NCI-H526 treated with DMSO at 0.1 percent for 48 hours (cell line): ENCODE measurements at places on chromosomes 5 and 9.

- DNase-seq, result no peak
Measured at GRCh38 chr9:125521462-125522327, 185.3 kb downstream of the MAPKAP1 start.

GRCh38 chr5:72523960-72524582 lies 16.9 kb upstream of the ZNF366 start:
- peak; percentile 2 for DNase-seq

DNA sequence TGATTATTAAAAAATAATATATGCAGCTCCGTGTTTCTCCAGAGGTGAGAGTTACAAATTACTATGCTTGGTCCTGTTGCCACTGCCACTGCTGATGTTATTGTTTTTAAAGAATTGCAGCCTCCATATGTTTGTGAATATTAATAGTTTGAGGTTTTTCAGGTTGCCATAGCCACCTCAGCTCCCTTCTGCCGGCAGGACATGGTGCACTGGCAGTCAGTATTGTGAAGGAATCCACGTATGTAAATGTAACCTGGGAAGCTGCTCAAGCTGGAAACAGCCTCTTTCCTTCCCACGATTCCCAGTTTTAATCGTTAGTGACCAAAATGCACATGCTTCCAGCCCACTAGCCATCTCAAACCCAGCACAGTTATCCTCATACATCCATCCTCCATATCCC lies 184.4 kb upstream of the CCNG1 start:
- DNase-seq, result no peak

GRCh38 chr5:104539618-104540350 lies 977.2 kb upstream of the NUDT12 start:
- no peak for DNase-seq

- DNase-seq, result no peak
Measured at GRCh38 chr5:31377274-31377946, 154.5 kb downstream of the DROSHA start.

DNA sequence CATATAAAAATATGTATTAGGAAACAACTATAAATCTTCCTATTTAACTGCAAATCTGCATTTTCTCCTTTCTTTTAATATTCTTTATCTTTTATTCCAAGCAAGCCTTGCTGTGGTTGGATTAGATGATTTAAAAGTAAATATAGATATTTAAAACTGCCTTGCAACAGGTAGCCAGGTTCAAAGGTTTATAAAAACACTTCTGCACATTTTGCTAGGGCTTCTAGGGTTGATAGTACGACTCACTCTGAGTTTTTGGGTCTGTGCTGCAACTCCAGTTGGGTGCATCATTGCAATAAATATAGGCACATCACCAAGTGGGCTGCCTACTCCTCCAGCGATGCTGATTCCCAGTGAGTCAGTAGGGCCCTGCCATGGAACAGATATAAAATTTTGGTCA lies 167.7 kb downstream of the MPDZ start:
- no peak for DNase-seq

GRCh38 chr5:57037355-57037754 lies 85.4 kb upstream of the MIER3 start:
- DNase-seq, result no peak

DNA sequence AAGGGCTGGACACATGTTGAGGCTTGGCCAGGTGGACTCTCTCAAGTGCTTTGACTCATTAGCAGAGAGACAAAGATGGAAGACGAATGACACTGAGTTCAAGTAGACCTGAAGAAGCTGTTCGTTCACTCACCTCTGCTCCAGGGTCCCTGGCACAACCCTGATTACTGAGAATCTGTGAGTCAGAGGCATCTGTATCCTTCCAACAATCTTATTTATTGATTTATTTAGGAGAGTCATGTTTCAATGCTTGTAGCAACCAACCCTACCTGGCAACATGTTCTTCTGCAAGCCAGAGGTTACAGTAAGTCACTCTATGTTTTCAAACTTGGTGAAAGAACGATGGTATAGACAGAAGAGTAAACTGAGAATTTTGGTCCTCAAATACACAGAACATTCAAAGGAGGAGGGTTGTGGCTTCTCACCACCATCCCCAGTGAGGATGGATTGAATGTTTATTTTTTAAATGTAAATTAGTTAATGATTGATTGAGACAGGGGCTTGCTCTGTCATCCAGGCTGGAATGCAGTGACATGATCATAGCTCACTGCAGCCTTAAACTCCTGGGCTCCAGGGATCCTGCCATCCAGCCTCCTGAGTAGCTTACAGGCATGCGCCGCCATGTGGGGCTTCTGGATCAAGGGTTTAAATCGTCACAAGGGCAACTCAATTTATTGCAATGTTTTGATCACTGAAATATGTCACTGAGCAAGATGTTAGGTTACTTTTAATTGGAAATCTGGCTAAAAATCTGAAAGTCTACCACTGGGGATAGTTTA lies 55.7 kb upstream of the CARTPT start:
- DNase-seq, result no peak

DNA sequence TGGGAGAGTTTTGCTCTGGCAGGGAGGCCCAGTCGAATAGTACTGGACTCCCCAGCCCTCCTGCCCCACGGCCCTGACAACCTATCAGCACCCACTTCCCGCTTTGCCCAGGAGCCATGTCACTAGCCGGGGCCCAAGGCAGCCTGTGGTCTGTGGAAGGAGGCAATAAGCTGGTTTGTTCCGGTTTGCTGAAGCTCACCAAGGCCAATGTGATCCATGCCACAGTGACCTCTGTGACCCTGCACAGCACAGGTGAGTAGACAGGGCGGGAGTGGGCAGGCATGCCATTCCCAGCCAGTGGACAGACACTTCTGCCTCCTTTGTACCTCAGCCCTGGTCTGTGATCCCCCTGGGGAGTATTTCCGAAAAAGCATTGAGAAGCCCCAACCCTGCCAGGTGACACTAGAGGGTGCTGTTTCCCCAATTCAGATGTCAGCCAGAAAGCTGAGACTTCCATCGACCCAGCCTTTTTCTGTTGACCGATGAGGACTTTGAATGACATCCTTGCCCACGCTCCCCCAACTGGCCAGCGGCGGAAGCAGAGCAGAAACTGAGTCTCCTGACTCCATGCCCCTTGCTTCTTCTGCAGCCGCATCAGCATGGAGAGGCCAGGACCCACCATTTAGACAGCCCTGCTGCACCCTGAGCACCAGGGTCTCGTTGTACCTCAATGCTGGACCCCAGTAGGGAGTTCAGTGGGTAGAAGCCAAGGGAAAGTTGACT lies 9.6 kb downstream of the PCYOX1L start:
- peak; percentile 53 for DNase-seq

- no peak for DNase-seq
Measured at GRCh38 chr9:130780865-130781504, 54.1 kb upstream of the ABL1 start.

DNA sequence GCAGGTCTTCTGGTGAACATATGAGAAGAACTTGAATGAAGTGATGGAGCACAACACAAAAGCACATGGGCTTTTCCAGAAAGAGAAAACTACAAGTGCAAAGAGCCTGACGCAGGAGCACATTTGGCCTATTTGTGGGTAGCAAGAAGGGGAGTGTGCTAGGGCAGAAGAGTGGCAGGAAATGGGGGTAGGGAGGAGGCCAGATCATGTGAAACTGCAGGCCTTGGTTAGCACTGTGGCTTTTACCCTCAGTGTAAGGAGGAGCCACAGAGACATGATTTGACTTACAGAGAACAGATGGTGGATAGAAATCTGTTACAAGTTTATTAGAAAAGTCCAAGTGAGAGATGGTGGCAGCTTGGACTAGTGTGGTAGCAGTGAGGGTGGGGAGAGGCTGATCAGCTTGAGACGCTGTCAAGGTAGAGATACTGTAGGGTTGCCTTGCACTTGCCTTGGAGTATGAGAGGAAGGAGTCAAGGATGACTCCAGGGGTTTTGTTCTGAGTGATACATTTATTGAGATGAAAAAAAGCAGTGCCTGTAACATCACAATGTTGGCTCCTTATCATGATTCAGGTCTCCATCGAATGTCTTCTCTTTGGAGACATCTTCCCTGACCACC lies 126.7 kb downstream of the PPP2R2B start:
- no peak for DNase-seq

DNA sequence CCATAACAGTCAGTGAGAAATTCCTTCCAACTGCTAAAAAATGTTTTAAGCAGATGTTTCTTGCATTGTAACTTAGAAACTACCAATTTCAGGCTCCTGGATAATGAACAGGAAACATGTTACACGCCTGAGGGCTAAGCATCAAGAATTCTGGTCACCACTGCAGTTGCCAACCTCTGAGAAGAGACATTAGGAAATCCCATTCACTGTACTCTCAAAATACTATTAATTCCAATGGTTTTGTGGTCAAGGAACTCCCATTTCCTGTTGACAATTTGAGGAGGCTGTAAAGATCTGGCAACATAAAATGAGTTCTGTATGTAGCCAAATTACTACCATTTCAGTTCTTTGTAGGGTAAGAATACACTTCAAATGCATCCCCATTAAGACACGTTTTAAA lies 456.0 kb upstream of the MEF2C start:
- no peak for DNase-seq

- no peak for DNase-seq
Measured at GRCh38 chr9:27391040-27391895, 94.3 kb upstream of the EQTN start.

GRCh38 chr9:14722391-14723035 lies at the start of gene CER1:
CER1 (minus strand) TSS chr9:14722733; CDS start chr9:14722672, 61 bp downstream.
- no peak for DNase-seq
